ENCODE measurements at places on chromosomes 6 and 20.
A peak's percentile ranks its signal among the peaks of the same experiment; 100 is the strongest.

GRCh38 chr20:11092151-11092550 is 418.4 kb upstream of the JAG1 start:
- DNase-seq = no peak

DNA sequence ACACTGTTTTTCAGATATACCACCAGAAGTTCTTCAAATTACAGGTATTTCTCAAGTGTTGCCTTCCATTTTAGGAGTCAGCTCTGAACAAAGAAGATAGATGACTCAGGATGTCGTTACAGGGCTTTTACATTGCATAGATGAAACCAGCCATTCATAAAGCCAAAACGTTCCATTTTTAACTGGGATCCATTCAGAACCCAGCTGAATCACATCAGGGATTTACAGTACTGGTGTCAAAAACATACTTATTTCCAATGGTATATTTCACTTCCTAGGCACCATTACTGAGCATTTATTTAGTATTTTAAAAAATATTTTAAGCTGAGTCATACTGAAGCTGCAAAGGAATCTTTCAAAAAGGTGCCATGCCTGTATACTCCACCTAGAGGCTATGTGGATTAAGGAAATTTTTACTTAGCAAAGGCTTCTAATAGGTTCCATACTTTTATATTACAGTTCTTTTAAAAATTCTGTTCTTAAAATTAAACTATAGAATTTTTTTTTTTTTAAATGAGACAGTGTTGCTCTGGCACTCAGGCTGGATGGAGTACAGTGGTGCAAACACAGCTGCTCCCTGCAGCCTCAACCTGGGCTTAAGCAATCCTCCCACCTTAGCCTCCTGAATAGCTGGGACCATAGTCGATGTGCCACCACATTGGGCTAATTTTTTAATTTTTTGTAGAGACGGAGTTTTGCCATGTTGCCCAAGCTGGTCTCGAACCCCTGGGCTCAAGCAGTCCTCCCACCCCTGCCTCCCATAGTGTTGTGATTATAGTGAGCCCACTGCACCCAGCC is 2.6 kb downstream of the ASF1A start:
- no peak for DNase-seq

DNA sequence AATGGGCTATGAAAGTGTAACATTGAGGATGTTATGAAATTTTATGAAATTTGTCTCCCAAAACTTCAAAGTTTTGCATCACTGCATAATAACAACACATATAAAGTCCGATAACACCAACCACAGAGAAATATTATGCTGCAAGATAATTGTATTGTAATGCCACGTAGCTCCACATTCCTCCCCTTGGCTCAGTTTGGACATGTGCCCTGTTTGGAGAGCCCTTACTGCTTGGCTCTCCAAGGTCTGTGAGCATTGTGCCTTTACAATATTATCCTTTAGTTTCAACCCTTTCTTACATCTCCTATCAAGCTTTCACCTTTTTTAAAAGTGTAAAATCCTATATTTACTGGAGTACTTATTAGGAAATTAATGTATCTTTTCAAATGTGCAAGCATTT is 10.8 kb downstream of the HBS1L start:
- DNase-seq = no peak

DNA sequence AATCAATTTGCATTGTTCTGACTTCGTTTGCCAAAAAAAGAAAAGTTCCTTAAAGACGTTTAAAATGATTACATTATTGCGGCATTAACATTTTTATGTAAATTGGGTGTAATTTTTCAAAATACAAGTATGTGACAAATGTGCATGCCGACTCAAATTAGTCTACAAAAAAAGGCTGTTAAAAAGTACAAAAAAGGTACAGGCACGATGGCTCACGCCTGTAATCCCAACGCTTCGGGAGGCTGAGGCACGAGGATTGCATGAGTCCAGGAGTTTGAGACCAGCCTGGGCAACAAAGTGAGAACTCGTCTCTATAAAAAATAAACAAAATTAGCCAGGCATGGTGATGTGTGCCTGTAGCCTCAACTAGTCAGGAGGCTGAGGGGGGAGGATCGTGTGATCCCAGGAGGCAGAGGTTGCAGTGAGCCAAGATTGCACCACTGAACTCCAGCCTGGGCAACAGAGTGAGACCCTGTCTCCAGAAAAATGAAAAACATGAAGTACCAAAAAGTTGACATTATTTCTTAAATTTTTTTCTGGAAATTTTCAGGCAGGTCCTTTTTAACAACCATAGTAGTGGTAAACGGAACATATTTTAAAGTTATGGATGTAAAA is 90.2 kb downstream of the PTPN1 start:
- no peak for DNase-seq

- DNase-seq = no peak
Measured at GRCh38 chr20:9294041-9294440, 220.3 kb upstream of the LAMP5 start.

DNA sequence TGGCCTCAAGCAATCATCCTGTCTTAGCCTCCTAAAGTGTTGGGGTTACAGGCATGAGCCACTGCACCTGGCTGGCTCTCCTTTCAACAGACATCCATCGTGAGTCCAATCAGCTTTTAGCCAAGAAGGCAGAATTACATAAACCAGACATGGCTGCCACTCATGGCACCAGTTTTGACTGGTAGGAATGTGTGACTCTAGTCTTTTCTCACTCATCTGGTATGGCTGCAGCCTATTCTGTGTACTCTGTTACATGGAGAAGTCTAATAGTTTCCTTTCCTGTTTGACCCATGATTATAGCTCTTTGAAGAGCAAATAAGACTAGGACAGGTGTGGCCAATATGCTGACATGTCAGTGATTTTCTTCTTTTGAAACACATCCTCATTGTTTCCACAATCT is 27.0 kb upstream of the RNF144B start:
- no peak for DNase-seq

GRCh38 chr20:33947709-33948295 is 45.9 kb upstream of the RALY start:
- DNase-seq = no peak

DNA sequence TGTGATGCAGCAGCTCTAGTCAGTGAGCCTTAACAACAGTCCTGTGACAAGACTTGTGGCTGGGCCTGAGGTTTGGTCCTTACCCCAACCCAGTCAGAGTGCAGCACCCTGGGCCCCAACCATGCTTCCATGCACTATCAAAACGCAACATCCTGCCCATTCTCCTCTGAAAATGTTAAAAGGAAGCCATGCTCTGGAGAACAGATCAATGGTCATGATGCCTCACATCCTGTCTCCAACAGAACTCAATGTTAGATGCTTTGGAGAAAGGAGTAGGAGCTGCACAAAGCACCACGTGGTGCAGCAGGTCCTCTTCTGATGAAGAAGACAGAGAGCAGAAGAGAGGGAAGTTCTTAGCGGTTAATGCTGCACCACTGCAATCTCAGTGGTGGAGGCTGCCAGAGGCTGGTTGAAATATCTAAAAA is 41.9 kb downstream of the TRAM2 start:
- no peak for DNase-seq

DNA sequence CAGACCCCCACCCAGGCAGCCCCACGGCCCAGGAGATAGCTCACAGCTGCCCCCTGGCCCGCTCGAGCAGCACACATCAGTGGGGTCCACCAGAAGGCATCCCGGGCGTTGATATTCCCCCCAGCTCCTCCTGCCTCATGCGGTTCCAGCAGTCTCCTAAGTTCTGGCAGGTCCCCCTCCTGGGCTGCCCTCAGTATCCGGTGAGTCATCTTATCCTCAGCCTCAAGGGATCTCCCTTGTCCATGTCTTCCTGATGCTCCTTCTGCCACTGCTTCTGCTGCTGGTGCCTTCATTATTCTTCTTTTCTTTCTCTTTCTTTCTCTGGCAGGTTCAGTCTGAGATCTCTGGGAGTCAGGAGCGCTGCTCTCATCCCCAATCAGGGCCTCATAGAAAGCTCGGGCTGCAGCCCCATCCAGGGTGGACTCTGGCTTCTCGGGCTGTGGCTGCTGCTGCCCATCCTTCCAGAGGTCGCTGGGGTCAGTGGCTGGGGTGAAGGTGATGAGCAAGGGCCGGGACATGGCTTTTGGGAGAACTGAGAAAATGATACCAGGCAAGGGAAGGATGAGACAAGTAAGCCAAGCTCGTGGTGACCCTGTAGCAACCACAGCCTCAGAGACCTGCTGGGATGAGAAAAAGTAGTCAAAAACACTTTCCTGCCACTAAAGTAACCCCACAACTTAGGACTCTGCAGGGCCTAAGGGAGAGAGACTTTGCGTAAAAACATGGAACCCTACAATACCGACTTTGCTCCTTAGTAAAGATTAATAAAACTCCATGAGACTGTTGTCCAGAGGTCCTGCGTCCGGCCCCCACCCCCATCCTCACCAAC is 622 bp downstream of the GPANK1 start:
- peak; percentile 71 for DNase-seq

DNA sequence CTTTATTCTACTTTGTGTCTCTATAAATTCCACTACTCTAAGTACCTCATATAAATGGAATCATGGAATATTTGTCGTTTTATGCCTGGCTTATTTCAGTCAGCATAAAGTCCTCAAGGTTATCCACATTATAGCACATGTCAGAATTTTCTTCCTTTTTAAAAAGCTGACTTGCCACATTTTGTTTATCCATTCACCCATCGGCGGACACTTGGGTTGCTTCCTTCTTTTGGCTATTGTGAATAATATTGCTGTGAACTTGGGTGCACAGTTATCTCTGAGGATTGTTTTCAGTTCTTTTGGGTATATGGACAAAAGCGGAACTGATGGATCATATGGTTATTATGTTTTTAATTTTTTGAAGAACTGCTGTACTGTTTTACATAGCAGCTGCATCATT is 39.1 kb upstream of the ME1 start:
- DNase-seq = no peak

GRCh38 chr6:87905101-87905641 is 142.5 kb upstream of the SPACA1 start:
- no peak for DNase-seq

GRCh38 chr6:55822815-55823214 is 52.6 kb downstream of the BMP5 start:
- DNase-seq = no peak

- no peak for DNase-seq
Measured at GRCh38 chr6:168192195-168192900, 113.3 kb upstream of the FRMD1 start.

DNA sequence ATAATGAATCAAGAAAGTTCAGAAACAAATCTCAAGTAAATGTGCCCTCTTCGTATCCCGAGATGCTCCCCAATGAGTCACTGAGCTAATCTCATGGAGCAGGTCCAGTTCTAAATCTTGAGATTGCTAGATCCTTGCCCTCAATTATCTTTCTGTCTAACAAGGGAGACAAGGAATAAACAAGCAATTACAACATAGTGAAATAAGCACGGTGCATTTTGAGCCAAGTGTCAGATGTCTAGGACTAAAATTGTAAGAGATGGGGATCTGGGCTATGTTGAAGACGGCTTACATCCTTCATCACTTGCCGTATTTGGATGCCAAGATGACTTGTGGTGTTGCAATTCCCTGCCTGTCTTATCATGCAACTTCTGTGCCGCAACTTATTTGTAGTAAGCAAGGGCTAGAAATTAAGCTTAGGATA is 56.5 kb upstream of the ADGRF1 start:
- no peak for DNase-seq

DNA sequence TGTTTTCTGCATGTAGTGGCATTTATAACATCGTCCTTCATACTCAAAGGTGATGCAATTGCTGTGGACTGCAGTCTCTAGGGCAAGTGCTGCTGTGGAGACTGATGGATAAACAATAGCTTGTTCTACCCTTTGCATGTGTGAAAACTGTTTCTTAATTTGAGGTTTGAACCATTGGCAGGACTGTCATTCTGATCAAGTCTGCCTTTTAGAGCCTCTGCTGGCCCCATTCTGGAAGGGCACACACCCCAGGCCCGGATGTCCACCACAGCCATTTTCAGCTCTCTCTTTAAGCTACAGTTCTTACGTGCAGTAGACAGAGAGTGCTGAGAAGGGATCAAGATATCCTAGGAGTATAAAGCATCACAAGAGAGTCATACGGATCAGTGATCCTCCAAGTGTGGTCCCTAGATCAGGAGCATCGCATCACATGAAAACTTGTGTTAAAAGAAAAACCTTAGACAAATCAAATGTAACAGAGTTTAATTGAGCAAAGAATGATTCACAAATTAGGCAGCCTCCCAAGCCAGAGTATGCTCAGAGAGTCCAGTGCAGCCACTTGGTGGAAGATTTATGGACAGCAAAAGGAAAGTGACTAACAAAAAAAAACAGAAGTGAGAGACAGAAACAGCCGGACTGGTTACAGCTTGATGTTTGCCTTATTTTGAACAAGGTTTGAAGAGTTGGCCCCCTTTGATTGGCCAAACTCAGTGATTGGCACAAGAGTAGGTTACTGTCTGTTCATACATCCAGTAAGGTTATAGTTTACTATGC is 52.0 kb downstream of the FRK start:
- DNase-seq = no peak

GRCh38 chr6:71385111-71385822 is 96.7 kb downstream of the OGFRL1 start:
- DNase-seq = no peak

DNA sequence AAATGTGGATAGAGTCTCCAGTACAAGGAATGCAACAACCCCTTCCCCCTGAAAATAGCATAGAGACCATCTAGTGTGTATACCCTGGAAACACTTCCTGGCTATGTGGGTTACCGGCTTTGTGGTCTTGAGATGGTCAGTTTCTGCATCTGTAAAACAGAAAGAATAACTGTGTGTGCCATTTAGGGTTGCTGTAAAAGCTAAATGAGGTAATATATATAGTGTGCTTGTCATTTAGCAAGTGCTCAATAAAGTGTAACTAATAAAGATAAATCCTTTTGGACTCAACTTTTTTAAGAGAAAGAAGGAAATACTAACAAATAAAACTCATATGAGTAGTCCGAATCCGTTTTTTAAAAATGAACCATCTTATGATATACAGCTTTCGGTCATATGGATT is 109.1 kb downstream of the SOBP start:
- no peak for DNase-seq

GRCh38 chr6:155710704-155711103 is 255.1 kb upstream of the NOX3 start:
- DNase-seq = no peak

DNA sequence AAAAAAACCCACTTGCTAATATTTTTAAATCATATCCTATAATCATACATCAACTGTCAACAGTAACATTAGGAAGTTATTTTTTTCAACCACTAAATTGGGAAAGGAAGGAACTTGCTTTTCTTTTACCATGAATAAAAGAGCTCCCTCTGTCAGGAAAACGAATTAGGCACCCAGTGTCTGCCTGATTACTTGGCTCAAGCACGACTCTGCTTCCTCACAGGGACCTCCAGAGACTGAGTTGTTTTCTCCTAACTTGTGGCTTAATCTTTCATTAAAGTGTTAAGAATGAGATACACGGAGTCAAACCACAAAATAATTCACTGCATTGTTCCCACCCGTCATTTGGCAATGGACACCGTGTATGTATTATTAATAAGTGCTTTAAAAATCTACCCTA is 1405.1 kb upstream of the EYS start:
- DNase-seq = no peak
